Islet precursor cell (in vitro differentiated cells): ENCODE measurements at places on chromosomes 12 and 14.

DNA sequence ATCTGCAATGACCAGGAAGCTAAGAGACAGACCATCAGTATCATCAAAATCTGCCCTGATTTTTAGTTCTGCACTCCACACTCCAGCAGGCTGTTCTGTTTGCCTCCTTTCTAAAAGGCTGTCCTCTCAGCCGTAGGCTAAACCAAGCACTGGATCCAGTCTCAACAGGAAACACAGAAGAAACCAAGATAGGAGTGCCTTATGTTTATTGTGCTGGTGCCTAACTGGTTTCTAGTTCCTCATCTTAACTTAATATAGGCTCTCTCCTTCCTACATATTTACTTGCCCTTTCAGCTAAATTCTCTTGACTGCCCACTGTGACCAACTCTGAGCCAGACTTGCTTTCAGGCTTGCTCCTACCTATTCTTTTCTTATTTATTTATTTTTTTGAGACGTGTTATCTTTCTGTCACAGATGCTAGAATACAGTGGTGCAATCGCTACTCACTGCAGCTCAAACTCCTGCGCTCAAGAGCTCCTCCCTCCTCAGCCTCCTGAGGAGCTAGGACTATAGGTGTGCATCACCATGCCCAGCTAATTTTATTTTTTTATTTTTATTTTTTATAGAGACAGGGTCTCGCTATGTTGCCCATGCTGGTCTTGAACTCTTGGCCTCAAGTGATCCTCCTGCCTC, 30.8 kb downstream of the GALNT4 start:
- no peak for DNase-seq

- no peak for DNase-seq
These were observed 77.6 kb upstream of the PRKD1 start for GRCh38 chr14:30005114-30005808.

DNA sequence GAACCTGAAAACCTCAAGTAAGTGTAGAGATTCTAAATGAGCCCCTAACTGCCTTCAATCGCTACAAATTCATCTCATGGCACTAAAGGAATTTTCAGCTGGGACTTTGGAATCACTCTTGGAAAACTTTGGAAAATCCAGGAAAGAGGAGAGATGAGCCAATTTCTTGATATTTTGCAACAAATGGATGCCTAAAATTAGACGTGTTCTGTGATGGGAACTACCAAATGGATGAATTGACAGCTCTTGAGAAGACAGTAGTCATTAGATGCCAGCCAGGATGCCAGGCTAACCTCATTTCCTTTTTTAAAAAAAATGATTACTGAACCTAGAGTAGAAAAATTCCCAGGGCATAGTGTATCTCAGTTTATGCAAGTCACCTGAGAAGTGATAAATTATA, 78.3 kb downstream of the NPAS3 start:
- no peak for DNase-seq

DNA sequence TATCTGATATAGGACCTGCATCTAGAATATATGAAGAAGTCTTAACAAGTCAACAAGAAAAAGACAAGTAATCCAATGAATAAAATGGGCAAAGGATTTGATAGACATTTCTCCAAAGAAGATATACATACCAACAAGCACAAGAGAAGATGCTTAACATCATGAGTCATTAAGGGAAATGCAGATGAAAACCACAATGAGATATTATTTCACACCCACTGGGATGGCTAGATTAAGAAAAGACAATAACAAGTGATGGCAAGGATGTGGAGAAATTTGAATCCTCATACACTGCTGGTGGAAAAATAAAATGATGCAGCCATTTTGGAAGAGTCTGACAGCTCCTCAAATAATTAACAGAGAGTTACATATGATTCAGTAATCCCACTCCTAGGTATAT, 502.6 kb downstream of the FUT8 start:
- no peak for DNase-seq

DNA sequence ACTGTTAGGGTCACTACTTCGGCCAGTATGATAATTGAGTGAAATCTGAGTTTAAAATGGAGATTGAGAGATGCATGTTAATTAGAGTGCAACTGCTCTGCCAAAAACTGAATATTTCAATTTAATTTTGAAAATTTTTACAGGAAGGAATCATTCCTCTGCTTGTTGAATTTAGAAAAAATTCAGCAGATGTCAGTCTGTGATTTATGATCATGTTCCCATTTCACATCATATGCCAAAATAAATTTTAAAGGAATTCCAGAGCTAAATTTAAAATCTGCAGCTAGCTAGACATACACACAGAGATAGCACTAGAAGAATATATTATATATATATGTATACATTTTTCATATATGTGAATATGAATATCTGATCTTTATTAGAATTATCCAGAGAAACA, 797.6 kb upstream of the TMEM132C start:
- DNase-seq: no peak

DNA sequence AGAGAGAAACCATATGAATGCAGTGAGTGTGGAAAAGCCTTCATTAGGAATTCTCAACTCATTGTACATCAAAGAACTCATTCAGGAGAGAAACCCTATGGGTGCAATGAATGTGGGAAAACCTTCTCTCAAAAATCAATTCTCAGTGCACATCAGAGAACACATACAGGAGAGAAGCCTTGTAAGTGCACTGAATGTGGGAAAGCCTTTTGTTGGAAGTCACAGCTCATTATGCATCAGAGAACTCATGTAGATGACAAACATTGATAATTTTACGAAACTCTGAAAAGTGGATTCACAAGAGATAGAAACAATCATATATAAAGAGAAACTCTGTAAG, 22.9 kb downstream of the ZNF268 start:
- no peak for DNase-seq
